ENCODE measurements at places on chromosomes 3 and 15.

DNA sequence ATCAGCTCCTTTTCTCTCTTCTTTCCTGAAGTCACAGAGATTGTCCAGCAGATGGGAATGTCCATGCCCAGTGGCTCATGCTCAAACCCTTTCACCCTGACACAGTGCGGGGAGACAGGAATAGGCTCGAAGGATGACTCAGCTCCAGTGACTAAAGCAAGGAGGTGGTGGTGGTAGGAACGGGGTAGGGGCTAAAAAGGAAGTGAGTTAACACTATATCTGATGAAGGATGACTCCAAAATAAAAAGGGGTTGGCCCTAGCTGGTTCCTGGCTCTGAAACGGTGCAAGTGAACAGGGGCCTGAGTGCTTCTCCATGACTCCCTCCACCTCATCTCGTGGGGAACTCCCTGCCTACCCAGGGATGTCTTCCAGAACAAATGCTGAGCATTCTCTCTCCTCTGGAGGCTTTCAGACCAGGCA is 167.4 kb upstream of the LPP start:
- DNase-seq: peak; percentile 41

DNA sequence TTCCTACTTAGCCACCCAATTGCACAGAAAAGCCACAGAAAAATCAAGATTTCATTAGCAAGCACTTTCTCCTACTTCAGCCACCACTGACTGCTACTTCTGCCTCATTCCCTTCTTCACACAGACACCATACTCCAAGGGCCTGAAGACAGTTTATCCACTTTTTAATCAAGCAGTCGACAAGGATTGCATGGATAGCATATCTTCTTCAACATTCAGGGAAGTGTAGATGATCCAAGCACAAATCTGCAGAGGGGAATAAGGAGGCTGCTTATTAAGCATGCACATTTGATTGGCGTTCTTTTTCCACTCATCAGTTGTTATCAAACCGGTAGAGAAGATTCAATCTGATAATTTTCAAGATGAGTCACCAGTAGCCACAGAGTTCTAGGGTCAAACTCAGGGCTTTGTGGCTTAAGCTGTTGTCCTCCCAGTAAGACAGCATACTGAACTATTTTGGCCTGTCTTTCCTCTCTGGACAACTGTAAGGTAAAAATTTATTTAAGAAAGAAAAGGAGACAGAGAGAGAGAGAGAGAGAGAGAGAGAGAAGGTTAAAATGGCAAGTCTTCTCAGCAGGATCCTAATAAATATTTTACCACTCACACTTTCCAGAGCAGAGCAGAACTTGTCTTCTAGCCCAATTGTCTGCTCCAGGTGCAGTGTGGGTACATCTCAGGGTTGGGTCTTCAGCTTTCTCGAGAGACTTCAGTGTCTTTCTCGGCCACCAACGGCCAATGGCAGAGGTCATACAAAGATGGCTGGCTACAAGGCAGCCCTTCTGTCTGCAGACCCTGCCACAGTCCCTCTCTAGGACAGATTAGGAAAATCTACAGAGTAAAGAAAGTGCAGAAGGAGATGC is 80.6 kb upstream of the BHLHE40 start:
- DNase-seq: no peak

- DNase-seq: no peak
These were observed 14.1 kb upstream of the CTXND1 start for GRCh38 chr15:80266113-80266512.

- DNase-seq: no peak
These were observed 59.8 kb downstream of the TMED3 start for GRCh38 chr15:79370716-79371115.

All from activated CD4-positive, alpha-beta T cell treated with anti-CD3 and anti-CD28 coated beads for 24 hours (primary cell).